ENCODE measurements at places on chromosomes 16 and 17.

GRCh38 chr16:68860978-68861892 lies 17.9 kb downstream of the TANGO6 start:
- no peak for DNase-seq

GRCh38 chr17:7233701-7234082 lies 625 bp downstream of the DVL2 start:
- no peak for DNase-seq

DNA sequence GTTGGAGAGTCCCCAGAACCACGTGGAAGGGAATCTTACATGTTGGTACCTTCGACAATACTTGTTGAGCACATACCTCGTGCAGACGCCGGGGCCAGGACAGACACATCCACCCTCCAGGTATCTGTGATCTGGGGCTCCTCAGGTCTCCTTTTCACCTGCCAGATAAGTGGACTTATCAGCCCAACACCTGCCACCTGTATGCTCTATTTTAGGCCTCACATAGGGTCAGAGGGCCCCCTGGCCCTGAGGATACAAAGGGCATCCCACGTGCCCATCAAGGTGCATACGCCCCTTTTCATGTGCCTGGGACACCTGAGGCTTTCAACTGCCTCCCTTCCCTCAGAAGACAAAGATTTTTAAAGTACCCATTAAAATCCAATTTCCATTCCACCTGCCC lies 212.7 kb downstream of the MRTFB start:
- no peak for DNase-seq

DNA sequence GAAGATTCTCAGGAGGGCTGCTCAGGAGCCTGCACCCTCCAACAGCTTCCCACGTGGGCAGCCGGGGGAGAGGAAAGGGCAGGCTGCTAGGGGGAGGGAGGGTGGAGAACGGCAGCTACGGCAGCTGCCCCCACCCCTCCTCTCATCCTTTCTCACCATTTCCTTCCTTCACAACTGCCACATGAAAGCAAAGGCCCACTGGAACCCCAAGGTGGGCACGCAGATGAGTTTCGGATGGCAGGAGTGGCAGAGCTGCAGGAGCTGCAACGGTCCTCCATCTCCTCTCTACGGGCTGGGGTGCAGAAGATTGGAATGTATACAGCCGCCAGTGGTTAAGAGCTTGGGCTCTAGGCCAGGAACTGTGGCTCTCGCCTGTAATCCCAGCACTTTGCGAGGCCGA lies 77.7 kb downstream of the GAS7 start:
- DNase-seq, result no peak

DNA sequence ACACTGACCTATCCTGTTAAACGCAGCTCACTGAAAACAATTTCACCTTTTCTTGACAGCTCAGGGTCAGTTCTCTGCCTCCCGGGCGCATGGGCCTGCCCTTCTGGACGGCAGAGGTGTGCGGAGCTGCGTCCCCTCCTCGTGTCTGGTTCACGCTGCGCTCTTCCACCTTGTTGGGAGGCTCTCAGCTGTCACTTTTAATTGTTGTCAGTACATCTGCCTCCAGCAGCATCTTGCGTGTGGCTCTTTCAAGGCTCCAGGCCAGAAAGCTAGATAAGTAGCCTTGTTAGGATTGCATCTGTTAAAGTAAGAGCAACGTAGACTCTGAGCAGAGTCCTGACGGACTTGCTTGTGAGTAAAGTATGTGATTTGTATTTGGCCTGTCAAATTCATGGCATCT lies 59.4 kb downstream of the MGAT5B start:
- DNase-seq, result no peak

- DNase-seq, result no peak
Measured at GRCh38 chr16:31344712-31345111, 10.3 kb upstream of the ITGAX start.

DNA sequence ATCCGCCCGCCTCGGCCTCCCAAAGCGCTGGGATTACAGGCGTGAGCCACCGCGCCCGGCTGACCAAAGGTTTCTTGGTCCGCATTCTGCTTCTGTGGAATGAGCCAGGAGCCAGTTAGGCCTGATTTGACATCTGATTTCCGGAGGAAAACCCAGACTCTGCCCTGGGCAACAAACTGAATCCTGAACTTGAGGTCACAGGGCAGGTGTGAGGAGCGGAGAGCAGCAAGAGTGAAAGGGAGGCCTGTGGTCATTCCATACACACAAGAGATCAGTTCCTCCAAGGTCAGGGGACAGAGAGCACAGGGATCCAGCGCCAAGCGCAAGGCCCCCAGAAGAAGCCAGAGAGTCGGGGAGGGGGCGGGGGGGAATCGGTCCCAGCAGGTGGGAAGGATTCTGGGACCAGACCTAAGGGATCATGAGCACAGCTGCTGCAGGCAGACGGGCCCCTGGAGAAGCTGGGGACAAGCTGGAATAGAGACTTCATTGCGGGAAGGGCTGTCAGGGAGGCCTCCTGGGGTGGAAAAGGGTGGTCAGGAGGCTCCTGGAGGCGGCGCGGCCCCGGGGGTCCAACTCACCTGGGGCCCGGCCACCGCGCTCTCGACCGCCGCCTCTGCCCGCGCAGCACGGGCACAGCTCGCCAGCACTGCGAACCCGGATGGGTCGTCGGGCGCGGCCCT lies 436 bp downstream of the SHPK start:
- no peak for DNase-seq

DNA sequence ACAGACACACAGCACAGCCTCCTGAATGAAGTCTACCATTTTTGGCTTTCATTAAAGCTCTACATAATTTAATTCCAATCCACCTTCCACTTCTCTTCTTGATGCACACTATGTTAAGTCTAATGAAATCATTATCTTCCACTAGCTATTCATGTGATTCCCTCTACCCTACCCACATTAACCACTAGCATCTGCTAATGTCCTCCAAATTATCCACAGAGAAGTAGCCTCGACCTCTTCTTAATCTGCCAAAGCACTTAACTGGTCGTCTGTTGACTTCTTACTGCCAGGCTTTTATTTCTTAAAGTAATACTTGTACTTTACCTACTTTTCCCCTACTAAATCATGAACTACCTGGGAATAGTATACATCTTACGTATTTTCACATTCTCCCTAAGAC lies 91.8 kb downstream of the NCOR1 start:
- DNase-seq, result no peak

- no peak for DNase-seq
Measured at GRCh38 chr17:42403150-42403549, 14.9 kb upstream of the STAT3 start.
